GM12878 (cell line): ENCODE measurements at places on chromosomes 7 and 10.

DNA sequence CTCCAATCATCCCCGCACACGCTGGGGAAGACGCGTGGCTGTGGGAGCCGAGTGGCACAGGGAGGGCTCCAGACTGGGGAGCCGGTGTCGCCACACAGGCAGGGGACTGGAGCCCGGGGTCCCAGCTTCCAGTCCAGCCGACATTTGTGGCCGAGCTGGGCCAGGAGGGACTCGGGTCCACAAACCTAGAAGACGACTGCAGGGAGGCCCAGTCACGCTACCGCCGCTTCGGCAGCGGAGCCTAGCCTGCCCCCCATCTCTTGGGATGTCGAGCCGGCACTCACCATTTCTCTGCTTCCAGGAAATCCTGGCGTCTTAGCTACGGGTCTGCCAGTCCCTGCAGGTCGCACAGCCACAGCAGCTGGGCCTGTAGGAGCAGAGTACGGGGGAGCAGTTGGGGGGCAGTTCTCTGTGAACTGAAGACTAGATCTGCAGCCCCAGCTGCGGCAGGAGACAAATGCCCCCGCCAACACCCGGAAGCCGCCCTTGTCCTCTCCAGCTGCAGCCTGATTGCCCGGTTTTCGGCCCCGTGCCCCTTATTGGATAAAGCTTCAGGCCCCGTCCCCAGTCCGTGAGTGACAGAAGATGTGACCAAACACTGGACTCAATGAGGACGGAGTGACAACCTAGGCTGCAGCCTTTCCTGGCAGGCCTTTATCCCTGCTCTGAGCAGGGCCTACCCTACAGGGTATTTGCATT is 270.7 kb downstream of the ZNF33B start:
- DNase-seq, result peak; percentile 15

DNA sequence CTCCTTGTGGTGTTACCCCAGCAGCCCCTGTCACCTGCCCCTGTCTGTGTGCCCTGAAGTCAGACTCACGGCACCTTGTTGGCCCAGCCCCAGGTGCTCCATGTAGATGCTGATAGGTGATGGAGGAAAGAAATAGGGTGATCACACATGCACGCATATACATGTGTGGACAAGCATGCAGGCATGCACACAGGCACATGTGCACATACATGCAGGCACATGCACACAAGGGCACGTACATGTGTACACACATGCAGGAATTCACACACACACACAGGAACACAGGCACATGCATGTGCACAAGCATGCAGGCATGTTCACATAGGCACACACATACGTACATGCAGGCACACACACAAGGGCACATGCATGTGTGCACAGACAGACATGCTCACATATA is 16.6 kb upstream of the ELFN1 start:
- no peak for DNase-seq

DNA sequence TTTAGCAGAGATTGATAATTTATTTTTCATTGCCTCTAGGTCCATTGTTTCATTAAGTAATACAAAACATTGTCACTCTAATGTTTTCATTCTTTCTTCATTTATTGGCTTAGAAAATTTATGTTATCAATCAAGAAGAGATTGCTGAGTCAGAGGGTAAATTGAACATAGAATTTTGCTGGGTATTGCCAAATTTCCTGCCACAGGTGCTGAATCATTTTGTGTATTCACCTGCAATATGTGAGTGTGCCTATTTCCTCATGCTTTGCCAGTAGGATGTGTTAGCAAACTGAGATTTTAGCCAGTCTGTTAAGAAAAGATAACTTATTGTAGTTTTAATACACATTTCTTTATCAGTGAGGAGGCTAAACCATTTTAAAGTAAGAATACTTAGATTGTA is 38.0 kb downstream of the MARCHF5 start:
- DNase-seq, result no peak

GRCh38 chr10:123229927-123230630 is 75.9 kb downstream of the BUB3 start:
- no peak for DNase-seq

GRCh38 chr7:44971902-44972441 is 6.8 kb downstream of the MYO1G start:
- DNase-seq, result no peak

DNA sequence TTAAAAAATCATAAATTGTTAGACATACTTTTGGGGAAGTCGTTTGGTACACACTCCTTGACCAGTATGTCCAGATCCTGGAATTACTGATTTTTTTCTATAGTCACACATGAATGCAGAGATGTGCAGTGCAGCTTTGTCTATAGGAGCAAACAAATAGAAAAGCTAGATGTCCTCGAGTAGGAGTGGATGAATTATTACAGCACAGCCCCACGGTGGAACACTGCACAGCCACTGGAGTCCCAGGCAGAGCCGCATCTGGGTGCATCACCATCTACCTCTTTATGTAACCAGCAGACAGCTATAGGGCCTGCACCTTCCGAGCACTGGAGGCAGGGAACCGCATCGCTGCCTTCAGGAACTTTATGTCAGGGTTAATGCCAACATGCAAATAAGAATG is 17.0 kb upstream of the RET start:
- DNase-seq, result no peak

DNA sequence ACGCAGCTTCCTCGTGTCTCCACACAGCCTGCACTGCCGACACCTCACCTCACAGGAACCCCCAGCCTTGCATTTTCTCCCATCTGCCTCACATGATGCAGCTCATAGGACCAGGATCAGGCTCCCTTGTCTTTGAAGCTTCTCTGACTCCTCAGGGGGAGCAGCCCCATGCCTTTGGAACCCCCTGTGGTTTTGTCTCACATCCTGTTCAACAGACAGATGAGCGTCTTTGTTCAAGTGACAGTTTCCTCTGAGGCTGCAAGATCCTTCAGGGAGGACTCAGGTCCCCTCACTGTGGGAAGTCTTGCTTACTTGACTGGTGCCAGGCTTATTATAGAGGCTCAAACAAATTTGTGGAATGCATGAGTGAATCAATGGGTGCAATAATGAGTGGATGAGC is 667.1 kb downstream of the INHBA start:
- DNase-seq, result no peak

DNA sequence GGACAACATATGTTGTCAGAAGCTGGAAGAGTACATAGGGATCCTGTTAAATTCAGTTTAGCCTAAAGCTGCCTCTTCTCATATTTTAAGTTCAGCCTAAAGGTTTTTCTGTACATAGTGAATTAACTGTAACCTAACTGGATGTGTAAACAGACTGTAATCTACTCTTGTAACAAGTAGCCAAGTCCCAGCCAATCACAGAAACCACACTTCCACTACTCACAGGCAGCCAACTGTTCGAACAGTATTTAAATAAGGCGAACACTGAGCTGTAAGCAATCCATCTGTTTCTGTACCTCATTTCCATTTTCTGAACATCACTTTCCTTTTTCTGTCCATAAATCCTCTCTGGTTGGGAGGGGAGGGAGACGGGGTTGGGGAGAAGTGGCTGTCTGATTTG is 15.0 kb upstream of the STN1 start:
- DNase-seq, result no peak

DNA sequence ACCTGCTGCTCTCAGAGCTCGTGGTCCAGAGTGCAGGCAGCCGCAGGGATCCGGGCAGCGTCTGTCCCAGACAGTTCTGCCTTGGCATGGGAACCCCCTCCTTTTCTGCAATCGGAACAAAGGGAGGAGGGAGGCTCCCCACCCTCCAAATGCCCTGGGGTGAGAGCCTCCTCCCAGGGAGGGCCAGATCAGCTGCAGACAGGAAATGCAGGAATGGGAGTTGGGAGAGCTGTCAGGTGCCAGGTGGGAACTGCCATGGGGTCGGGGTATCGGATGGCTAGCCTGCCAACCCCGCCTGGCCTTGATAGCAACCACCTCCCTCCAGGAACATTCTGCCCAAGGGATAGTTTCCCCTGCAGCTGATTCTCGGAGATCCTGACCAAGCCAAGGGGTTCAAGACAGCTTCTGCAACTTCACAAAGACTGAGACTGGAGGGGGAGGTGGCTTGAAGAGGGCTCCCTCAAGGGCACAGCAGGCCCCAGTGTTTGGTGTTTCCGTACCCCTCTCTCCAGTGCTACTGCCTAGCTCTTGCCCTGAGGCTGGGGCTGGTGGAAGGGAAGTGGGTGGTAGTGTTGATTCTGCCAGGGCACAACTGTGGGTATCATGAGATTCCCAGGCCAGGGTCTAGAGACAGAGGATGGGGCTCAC is at the start of gene CALML5:
TSS of gene CALML5 (minus strand) at position 78 of the 648 bp plus-strand sequence. CDS start 132 bp downstream, outside the sequence.
- DNase-seq, result no peak

- DNase-seq, result no peak
These were observed 10.5 kb downstream of the FAM171A1 start for GRCh38 chr10:15360566-15360965.

DNA sequence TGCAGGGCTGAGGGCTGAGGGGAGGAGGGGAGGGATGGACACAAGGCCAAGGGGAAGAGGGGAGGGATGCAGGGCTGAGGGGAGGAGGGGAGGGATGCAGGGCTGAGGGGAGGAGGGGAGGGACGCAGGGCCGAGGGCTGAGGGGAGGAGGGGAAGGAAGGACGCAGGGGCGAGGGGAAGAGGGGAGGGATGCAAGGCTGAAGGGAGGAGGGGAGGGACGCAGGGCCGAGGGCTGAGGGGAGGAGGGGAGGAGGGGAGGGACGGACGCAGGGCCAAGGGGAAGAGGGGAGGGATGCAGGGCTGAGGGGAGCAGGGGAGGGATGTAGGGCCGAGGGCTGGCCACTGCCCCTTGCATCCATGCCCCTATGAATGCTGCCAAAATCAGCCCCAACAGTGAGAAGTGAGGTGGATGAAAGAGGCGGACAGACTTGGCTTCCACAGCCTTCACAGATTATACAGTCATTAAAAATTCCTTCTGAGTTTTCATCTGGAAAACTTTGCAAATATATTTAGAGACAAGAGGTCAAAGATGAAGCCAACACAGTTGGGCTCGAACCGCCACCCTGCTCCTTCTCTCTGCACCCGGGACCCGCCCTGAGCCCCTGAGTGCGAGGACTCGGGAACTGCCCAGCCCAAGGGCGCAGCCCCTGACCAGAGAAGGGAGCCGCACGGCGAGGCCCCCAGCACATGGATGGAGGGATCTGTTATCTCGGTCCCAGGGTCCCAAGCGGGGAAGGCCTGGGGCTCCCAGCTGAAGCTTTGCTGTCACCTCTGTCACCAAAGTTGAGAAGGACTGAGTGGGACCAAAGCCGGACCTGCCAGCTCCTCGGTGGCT is 65.8 kb downstream of the DIP2C start:
- DNase-seq, result no peak

- no peak for DNase-seq
These were observed 123.2 kb upstream of the KLF6 start for GRCh38 chr10:3908183-3908582.

DNA sequence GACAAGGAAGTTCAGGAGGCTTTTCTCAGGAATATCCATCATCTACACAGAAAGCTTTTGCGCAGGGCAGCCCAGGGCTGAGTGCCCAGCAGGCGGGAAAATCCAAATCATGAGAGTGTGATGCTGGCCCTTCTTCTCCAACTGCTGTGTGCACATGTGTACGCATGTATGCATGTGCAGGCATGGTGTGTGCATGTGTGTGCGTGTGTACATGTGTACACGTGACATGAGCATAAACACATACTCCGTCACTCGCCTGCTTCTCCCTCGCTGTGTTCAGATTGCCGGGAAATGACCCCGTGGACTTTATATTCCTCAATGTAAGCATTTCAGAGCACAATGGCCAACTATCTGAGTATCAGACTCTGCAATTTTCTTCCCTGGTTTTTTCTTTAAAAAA is 85.1 kb downstream of the PRPF18 start:
- DNase-seq, result no peak

GRCh38 chr7:130463553-130464434 is 23.0 kb upstream of the CEP41 start:
- no peak for DNase-seq
